ENCODE measurements at places on chromosomes 12 and 14.

- DNase-seq = no peak
Measured at GRCh38 chr14:66662374-66662773, 154.4 kb downstream of the GPHN start.

GRCh38 chr12:14169281-14169680 lies 187.9 kb upstream of the GRIN2B start:
- DNase-seq = no peak

DNA sequence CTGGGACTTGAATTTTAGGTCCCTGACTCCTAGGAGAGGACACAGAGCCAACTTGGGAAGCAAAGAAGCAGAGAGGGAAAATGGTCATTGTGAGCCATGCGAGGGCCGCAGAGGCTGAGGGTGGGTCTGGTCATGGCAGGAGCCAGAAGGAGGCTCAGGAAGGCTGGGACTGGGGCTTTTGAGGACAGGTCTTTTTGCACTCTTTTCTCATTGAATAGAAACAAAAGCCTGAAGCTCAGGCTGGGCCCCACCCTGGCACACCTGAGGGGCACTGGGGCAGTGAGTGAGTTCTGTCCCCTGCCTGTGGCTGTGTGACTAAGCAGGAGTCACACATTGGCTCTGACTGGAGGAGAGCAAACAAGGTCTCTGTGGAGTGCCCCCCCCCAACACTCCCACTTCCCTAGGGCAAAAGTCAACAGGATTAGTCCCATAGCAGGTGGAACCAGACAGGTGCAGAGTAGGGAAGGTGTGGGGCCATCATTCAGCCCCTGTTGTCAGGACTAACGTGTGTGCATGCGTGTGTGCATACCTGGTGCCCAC lies 2.8 kb downstream of the KRT7 start:
- no peak for DNase-seq

DNA sequence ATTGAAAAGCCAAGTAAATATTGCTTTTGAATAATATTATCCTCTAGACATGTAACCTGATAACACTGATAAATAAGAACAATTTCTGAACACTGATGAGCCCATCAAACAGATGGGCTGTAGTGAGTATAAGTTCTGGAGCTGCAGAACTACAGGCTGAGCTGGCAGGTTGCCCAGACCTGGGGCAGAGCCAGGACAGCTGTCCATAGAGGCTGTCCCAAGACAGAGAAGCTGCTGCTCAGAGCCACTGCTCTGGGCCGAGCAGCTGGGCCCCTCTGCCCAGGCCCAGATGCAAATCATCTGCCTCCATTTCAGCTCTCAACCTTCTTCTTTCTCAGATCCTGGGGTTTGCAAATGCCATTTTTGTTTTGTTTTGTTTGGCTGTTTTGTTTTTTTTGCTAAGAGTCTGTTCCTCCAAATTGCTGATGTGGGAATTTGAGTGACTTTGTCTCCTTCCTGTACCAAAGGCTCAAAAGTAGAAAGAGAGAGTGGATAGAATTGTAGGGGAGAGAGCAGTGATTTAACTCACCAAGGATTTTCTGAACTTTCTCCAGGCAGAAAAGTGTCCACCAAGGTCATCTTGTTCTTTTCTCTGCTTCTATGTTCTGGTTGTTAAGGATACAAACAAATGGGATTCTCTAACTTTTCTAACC lies 4.0 kb upstream of the TESPA1 start:
- DNase-seq = no peak

- DNase-seq = no peak
Measured at GRCh38 chr12:75205558-75205957, 4.1 kb downstream of the KCNC2 start.

DNA sequence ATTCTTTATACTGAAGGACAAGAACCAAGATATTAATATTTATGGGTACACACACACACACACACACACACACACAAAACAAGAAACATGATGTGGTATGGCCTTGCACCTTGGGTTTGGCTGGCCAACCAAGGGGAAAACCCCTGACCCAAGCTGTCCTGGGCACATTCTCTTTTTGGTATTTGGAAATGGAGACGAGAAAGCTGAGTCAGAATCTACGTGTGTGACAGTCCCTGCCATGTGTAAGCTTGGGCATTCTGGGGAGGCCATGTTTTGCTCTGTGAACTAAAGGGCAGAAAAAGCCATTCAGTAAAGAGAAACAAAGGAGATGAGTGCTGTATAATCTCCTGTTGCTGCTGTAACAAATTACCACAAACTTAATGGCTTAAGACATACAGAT lies 35.6 kb downstream of the PTGER2 start:
- DNase-seq = no peak

DNA sequence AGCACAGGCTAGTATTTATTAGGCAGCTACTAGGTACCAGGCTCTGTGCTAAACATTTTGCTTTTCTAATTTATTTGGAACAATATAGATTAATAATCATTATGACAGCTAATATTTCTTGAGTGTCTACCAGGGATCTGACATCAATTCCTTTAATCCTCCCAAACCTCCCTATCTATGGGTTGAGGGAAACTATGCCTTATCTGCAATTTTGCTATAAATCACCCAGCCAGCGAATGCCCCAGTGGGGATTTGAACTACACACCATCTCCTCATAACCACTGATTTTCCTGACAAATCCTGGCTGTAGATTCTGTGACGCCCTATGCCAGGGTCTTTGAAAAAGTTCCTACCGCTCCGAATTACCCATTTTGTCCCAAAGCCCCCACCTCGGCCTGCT lies 21.4 kb upstream of the PLEKHG3 start:
- DNase-seq = no peak

GRCh38 chr12:4135919-4136605 lies 137.5 kb upstream of the CCND2 start:
- DNase-seq = no peak

DNA sequence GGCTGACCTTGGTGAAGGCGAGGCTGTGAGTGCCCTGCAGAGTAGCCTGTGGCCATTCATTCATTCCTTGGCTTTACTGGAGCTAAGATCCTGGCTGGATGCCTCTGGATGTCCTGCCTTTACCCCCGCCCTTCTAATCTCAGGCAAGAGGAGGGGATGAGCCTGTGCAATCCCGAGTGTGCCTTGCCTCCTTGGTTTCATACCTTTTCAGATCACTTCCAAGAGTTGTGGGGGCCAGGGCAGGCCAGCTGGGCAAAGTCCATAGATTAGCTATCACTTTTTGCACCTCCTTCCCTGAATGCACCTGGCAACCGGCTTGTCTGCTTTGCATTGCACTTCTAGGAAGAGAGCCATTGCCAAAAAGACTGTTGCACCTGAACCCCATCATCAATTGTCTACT lies 1.5 kb downstream of the VRTN start:
- DNase-seq = no peak

- DNase-seq = no peak
Measured at GRCh38 chr14:105471823-105472485, 2.7 kb upstream of the CRIP2 start.

GRCh38 chr12:22473212-22473611 lies 71.1 kb downstream of the C2CD5 start:
- no peak for DNase-seq

DNA sequence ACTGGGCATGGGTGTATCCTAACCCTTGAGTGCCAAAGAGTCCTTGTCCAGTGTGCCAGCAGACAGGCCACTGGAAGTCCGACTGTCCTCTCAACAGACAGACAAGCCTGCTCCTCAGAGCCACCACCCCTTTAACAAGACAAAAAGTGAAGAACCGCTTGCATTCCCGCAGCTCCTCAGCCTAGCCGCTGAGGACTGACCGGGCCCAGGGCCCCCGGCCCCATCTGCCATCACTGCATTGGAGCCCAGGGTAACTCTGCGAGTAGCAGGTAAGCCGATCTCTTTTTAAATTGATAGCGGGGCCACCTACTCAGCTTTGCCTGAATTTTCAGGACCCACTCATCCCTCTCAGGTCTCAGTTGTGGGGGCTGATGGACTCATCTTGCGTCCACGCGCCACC lies 68.9 kb downstream of the MOK start:
- DNase-seq = no peak

- DNase-seq = no peak
Measured at GRCh38 chr12:44317651-44318126, 481.8 kb downstream of the TMEM117 start.

GRCh38 chr12:65170209-65170881 lies 962 bp downstream of the LEMD3 start:
- peak; percentile 24 for DNase-seq

DNA sequence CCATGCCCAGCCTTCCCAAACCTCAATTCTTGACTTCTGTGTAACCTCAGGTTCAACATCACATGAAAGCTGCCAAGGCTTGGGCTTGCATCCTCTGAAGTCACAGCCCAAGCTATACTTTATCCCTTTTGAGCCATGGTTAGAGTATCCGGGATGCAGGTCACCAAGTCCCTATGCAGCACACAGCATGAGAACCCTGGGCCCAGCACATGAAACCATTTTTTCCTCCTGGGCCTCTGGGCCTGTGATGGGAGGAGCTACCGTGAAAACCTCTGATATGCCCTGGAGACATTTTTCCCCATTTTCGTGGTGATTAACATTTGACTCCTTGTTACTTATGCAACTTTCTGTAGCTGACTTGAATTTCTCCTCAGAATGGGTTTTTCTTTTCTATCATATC lies 25.8 kb upstream of the DIO2 start:
- no peak for DNase-seq

DNA sequence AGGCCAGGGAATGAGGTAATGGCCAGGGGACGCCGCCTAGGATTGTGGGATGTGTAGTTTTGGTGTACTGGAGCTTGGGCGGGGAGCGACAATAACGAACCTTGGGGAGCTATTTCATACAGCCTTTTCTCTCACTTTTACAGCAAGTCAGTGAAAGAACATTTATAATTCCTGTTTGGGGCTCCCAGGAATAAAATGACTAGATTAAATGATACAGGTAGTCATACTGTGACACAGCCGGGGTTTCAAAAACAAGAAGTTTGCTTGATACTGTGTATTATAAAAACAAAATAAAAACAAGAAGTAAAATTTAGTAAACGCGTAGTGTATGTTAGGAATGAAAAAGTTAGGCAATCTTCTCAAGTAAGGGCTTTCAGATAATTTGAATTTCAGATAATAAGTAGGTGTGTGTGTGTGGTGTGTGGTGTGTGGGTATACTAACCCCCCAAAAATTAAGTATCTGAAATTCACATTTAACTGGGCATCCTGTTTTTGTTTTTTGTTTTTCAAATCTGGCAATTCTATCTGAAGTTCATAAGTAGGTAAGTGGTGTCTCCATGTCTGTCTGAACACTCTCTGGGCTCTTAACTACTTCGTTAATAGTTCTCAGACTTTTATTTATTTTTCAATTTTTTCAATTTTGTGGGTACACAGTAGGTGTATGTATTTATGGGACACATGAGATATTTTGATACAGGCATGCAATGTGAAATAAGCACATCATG lies 458 bp upstream of the DCTN2 start:
- DNase-seq = no peak

- no peak for DNase-seq
Measured at GRCh38 chr12:30251546-30251945, 444.1 kb downstream of the IPO8 start.

DNA sequence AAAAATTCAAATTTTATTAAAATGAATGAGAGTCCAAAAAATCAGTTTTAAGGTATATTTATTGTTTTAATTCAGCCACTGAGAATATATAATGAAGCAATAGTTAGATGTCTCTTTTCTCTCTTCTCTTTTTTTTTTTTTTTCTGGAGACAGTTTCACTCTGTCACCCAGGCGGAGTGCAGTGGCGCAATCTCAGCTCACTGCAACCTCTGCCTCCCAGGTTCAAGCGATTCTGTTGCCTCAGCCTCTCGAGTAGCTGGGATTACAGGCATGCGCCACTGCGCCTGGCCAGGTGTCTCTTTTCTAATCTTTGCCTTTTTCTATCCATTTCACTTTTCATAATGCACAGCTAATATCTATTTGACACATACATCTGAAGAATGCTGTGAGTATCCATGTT lies 307.1 kb upstream of the RGS6 start:
- no peak for DNase-seq

DNA sequence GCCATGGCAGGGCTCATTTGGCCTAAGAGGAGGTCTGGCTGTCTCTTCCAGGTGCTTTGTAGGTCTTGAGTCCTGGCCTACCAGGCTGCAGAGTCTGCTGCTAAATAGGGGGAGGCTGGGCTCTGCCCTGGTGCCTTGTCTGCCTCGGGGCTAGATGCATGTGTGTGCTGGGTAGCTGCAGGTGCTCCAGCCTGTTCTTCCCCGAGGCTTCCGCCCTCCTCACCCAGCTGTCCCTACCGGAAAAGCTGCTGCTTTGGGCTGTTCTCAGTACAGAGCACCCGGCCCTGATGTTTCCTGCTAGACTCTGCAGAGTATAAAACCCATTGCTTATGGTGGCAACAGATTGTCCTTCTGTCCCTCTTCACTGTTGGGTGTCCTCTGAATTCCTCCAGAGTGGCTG lies 37.7 kb downstream of the RAB35 start:
- no peak for DNase-seq

GRCh38 chr12:102406033-102406584 lies 74.3 kb downstream of the IGF1 start:
- no peak for DNase-seq

DNA sequence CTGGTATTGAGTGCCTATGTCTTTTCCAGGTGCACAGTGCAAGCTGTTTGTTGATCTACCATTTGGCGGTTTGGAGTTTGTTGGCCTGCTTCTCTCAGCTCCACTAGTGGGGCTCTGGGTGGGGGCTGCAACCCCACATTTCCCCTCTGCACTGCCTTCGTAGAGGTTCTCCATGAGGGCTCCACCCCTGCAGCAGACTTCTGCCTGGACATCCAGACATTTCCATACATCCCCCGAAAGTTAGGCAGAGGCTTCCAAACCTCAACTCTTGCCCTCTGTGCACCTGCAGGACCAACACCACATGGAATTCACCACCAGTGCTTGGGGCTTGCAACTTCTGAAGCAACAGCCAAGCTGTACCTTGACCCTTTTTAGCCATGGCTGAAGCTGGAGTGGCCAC lies 1024.1 kb downstream of the TMTC2 start:
- DNase-seq = no peak

GRCh38 chr14:67526676-67527459 lies 6.2 kb upstream of the PLEKHH1 start:
- DNase-seq = no peak

DNA sequence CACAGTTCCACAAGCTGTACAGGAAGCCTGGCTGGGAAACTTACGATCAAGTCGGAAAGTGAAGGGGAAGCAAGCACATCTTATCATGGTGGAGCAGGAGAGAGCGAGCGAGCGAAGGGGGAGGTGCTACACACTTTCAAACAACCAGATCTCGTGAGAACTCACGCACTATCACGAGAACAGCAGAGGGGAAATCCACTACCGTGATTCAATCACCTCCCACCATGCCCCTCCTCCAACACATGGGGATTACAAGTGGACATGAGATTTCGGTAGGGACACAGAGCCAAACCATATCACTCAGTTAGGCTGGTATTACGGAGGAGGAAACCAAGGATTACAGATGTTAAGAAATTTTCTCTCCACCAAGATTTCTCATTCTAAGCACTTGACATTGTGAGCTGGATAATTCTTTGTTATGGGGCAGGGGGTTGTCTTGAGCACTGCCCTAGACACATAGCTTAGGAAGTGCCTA lies 262.0 kb upstream of the G2E3 start:
- no peak for DNase-seq

- DNase-seq = no peak
Measured at GRCh38 chr12:4274396-4275015, 944 bp downstream of the CCND2 start.

- DNase-seq = peak; percentile 76
Measured at GRCh38 chr14:76956316-76957090, 72.0 kb downstream of the IRF2BPL start.
